ENCODE measurements at places on chromosomes 7 and 10.
A peak's percentile ranks its signal among the peaks of the same experiment; 100 is the strongest.

DNA sequence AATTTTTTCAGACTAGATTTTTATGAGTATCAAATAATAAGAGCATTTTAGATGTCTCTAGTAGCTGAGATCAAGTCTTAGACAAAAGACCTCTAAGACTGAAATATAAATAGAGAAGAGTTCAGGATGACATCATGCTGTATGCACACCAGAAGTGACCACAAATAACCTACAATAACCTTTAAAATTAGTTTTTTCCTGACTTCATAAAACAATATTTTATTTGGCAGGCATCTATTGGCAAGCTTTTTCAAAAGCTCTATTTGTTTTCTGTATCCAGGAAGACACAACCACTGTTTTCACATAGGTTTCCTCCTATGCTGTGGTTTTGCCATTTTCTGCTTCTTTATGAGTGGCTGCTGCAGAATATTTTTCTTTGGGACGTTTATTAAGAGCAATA, 359.1 kb downstream of the CRPPA start:
- peak; percentile 12 for DNase-seq

- DNase-seq = no peak
These were observed 54.2 kb upstream of the INPP5A start for GRCh38 chr10:132483394-132483793.

- no peak for DNase-seq
These were observed 518.4 kb upstream of the FOXK1 start for GRCh38 chr7:4163565-4164203.

GRCh38 chr10:4025339-4025738, 240.3 kb upstream of the KLF6 start:
- DNase-seq = no peak

GRCh38 chr7:55575733-55576132, 3.4 kb upstream of the VOPP1 start:
- no peak for DNase-seq

- peak; percentile 1 for DNase-seq
These were observed 314.1 kb downstream of the WDR37 start for GRCh38 chr10:1370298-1370697.

GRCh38 chr7:47730142-47730541, 148.2 kb upstream of the TNS3 start:
- no peak for DNase-seq

DNA sequence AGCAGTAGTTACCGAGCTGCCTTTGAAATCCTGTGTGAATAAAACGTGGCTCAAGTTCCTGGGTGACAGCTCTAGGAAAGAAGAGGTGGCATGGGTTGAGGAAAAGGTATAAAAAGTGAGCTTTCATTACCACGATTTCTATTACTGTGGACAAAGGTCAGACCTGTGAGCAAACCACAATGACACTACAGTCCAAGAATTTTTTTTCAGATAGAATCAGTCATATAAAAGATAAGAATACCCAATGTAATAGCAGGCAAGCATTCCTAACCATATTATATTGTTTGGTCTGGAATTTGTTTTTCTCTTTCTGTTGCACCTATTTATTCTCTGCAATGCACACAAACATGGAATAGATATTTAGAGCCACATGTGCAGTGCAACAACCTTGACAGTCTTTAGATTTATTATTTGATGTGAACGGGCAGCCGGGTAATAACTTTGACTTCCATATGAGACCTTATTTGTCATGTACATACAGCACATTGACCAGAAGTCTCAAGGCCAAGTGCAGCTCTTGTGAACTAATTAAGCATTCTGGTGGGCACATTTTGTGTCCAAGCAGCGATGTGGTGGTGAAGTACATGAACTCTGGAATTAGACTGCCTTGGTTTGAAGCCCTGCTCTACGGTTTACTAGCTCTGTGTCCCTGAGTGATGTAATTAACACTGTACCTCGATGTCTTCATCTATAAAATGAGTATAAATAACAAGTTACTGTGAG, 156.8 kb downstream of the NRCAM start:
- DNase-seq = no peak

DNA sequence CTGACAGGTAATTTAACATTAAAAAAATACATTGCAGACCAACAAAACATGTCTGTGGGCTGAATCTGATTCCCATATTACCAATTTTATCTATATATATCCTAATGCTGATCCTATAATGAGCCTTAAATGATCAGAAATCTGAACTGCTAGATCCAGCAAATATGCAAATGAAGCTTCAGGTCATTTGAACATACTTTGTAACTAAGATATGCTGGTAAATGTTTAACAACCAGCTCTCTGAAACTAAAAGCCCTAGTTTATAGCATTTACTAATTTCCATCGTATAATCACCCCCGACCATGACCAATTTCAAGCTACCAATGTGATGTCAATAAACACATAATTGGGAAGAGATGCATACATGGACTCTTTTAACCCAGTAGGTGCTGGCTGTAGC, 42.1 kb downstream of the PANK1 start:
- no peak for DNase-seq

GRCh38 chr7:24733414-24734060, 23.7 kb downstream of the GSDME start:
- no peak for DNase-seq

- DNase-seq = no peak
These were observed 76.2 kb upstream of the CCDC71L start for GRCh38 chr7:106737202-106737562.
